Epithelial cell of prostate (primary cell): ENCODE measurements at places on chromosomes 4 and X.

DNA sequence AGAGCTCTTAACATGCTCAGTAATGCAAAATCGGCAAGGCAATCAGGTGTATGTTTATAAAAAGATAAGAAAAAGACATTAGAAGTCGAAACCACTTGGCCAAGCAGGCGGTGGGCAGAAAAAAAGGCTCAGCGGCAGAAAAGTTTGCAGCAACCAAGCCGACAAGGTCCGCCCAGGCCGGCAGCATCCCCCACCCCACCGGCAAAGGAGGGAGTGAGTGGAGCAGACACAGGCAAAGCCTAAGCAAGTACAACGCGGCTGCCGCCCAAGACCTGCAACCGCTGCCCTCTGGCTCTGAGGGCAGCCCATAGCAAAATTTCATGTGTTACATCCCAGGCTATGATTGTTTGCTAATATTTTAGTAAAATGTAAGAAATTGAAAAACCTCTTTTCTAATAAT is 125.4 kb upstream of the ZCCHC13 start:
- DNase-seq = no peak

DNA sequence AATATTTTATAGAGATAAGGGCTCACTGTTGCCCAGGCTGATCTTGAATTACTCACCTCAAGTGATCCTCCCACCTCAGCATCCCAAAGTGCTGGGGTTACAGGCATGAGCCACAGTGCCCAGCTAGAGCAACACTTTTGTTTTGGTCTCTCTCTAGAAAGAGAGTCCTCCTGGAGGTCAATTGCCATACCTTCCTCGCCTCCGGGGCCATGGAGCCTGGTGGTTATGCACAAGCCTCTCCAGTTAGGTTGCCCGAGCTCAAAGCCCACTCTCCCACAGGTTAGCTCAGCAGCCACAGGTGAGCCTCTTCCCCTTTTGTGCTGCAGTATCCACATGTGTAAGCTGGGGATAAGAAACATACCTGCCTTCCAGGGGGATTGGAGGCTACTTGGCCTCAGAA is 24.2 kb upstream of the MAN2B2 start:
- DNase-seq = no peak

DNA sequence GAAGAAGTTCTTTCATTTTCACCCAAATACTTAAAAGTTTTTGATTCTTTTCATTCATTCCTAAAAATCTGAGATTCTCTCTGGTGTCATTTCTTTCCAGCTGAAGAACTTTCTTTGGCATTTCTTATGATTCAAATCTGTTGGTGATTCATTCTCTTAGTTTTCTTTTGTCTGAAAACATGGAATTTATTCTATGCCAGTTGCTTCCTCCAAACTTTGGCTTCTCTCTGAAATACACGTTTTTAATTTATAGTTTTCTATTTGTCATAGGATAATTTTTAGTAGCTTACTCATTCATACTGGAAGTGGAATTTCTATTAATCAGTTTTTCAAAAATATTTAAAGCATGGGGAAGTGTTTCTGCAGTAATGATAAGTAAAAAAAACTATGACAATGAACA is 1012.0 kb downstream of the RPA4 start:
- no peak for DNase-seq

GRCh38 chr4:115430024-115430423 is 316.6 kb upstream of the NDST4 start:
- DNase-seq = no peak

- no peak for DNase-seq
Observed at GRCh38 chrX:2928191-2928582, 952 bp downstream of the ARSD start.

DNA sequence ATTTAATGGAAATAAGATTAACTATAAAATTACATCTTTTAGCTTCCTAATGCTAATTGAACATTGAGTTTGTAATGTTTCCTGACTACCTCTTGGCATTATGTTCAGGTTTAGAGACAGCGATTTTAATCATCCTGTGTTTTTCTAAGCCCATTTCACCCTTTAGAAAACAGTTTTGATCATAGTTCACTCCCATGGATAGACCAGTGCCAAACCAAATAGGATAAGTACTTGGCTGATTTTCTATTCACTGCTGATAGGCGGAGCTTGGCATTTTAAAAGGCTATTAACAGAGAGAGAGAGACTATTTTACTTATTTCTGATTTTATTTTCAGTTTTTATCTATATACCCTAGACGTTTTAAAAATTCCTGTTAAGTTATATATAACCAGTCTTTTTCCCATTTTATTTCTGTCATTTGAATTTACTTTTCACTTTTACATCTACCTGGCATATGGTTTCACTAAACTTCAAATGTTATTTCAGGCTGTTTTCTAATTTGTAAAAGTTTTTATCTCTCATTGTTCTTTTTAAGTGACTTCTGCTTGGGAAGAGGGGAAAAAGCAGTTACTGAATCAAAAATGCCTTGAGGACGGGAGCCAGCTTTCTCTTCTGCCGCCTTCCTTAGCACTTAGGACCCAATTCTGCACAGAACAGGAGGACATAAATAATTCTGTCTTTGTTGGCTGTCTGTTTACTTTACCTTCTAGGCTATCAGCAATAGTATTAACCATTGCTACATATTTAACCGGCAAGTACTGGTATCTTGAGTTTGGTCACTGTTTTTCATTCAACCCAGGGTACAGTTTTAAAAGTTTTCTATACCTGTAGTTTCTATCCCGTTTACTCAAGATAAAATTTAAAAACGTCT is 46.4 kb downstream of the SGMS2 start:
- DNase-seq = no peak

GRCh38 chr4:89957046-89957926 is 62.6 kb downstream of the MMRN1 start:
- no peak for DNase-seq

DNA sequence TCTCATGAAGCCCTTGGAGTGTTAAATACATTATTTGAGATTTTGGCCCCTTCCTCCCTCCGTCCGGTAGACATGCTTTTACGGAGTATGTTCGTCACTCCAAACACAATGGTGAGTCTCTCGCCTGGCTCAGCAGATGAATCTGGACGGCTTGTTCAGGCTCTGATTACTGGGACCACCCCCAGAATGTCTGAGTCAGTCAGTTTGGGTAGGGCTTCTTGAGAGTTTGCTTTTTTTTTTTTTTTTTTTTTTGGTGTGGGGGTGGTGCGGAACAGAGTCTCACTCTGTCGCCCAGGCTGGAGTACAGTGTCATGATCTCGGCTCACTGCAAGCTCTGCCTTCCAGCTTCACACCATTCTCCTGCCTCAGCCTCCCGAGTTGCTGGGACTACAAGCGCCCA is 62.4 kb upstream of the MSANTD1 start:
- DNase-seq = no peak
